ENCODE measurements at places on chromosomes 7 and 10.

DNA sequence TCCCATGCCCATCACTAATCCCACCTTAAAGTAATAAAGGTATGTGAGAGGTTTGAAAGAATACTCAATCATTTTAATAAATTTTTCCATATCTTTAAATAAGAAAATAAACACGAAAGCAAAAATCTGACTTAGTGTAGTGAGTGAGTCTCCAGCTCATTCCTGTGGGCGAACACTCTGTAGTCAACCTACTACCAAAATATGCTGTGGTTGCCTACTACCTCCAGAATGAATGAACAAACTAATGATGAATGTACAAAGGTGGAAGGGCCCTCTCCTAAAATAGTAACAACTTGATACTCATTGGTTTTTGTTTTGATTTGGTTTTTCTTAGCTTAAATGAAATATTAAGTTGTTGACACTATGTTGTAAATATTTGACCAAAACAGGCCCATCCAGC is 195.5 kb upstream of the HPS1 start:
- DNase-seq, result no peak

DNA sequence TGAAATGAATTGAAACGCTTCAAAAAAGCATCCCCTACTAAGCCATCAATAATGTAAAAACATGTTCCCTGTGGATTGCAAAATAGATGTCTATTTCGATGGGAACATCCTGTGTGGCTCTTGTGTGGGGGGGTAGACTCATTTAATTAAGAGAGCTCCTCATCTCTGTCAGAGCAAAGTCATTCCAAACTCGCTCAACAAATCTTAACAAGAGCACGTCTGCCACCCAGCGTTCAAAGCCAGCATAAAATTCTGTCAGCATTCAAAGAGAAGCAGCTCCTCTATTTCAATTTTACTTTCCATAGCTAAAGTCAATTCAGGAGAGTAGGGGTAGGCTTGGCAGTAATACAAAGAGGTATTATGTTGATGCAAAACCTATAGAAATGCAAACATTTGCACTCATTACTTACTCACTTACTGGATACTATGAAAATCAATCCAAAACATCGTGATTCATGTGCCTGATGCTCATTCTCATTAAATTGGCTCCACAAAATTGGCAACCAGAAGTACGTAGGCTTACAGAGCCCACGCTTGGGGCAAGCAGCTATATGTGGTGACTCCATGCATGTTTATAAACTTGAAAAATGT is 114.9 kb downstream of the IPMK start:
- DNase-seq, result peak; percentile 37

- no peak for DNase-seq
These were observed 66.5 kb downstream of the WDR11 start for GRCh38 chr10:120917521-120918250.

DNA sequence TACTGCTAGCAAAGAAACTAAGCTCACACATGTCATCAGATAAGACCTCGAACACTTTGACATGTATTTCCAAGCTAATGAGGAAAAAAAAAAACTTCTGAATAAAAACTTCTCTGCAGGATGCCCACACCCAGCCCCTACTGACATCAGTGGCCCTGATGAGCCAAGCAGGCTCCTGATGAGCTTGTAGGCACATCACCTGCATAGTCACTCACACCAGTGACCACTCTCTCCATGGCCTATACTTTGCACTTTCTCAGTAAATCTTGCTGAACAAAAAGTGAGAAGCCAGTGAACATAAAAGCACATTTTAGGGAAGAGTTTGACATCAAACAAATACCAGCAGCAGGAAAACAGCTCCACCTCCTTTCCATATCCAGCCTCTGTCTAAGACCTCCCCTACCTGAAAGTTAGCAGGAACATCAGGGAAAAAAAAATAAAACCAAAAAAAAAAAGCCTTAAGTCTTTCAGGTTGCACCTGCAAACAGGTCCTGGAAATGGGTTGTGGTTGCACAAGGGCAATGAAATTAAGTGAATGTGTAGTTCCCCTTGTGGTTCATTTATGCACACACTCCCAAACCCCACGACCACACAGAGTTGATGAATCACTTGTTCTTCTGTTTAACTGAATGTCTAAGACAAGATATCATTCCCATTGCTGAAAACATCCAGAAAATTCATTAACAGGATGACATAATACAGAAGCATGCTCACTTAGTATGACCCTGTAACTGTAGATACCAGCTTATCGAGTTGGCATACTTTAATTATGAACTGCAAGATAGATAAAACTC is 205.2 kb upstream of the PDE1C start:
- no peak for DNase-seq

DNA sequence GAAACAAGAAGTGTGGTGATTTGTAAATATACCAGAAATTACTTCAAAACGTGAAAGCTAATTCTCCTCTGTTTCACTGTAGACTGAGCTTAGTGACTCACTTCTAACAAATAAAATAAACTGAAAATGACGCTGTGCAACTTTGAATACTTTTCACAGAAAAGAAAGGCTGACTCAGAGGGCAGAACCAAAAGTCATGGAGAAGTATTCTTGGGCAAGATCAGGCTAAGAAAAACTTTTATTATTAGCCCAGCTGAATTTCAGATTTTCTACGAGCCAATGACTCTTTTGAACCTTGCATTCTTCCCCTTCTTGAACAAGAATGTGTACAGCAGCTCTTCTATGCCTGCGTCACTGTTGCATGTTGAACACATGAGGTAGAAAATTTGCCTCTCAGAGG is 527.3 kb upstream of the GHITM start:
- DNase-seq, result no peak

GRCh38 chr7:128934361-128935341 is 3.1 kb upstream of the IRF5 start:
- DNase-seq, result no peak

- DNase-seq, result no peak
These were observed 198.9 kb downstream of the TCF7L2 start for GRCh38 chr10:113148901-113149300.

DNA sequence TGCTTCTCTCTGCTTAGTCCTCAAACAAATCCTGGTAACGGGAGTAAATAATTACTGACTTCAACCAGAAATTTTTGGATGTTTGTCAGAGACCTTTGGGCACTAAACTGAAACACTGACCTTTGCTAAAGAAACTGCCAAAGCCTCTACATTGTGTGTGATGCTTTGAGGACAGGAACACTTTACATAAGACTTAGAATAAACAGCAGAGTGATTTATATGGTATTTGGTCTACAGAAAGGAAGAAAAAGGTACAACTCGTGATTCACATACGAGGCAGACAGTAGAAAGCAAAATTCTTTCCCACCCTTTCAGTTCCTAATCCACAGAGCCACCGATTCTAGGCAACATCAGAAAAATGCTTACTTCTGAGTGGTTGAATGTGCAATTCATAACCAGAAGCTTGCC is 59.8 kb downstream of the SLC16A12 start:
- no peak for DNase-seq

- DNase-seq, result no peak
These were observed 20.0 kb upstream of the GPR146 start for GRCh38 chr7:1024331-1024841.

DNA sequence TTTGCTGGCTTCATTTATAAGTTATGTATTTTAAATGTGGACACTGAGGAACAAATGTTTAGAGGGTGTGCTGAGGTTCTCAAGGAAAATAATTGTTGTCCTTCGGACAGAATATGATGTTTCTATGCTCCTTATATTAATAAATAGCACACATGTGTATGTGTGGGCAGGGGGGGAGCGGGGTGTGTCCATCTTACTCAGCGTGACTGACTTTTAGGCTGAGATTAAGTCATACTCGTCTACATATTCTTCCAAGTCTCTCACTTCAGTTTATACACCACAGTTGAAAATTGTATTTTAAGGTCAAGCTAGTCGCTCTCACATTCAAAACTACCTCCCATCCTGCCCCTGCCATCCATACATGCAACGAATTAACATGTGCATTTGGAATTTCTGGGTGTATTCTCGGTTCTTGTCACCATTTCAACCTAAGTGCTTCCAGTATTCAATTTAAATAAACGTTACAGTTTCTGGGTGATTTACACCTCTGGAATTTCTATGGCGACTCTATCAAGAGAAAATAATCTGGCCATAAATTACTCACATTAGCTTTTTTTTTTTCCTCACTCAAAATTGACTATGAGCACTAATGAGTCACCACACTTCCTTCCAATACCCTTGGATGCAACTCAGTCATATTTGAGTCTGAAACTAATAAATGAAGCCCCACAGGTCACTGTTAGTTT is 3.3 kb downstream of the PCDH15 start:
- no peak for DNase-seq

GRCh38 chr7:2016021-2016631 is 216.6 kb downstream of the MAD1L1 start:
- DNase-seq, result no peak
